ENCODE measurements at places on chromosomes 3 and 15. TPM values are rescaled to one million over a fixed set of nuclear protein-coding genes. Genes with fewer than 3 reads are reported as not detected.

The ZNF770 gene
- polyA plus RNA-seq = 10.5 TPM

The TMEM158 gene
- polyA plus RNA-seq = 2.6 TPM

The HYAL1 gene
- polyA plus RNA-seq = 19.0 TPM

The ATP13A4 gene
- 0.51 TPM for polyA plus RNA-seq

The GABRA5 gene
- not detected for polyA plus RNA-seq

The SNX33 gene
- polyA plus RNA-seq = 18.3 TPM

The BCHE gene
- 17.0 TPM for polyA plus RNA-seq

The COMMD2 gene
- polyA plus RNA-seq = 6.6 TPM

The TMCO5A gene
- polyA plus RNA-seq = not detected

The ZNF654 gene
- 2.3 TPM for polyA plus RNA-seq

The PSTPIP1 gene
- polyA plus RNA-seq = 18.1 TPM

The OR5K1 gene
- polyA plus RNA-seq = not detected

The ITIH1 gene
- 0.30 TPM for polyA plus RNA-seq

The SMAD6 gene
- 23.0 TPM for polyA plus RNA-seq

The GOLGA6A gene
- not detected for polyA plus RNA-seq

The AMIGO3 gene
- polyA plus RNA-seq = 0.87 TPM

The RASGRF1 gene
- polyA plus RNA-seq = 0.13 TPM

The SETD2 gene
- polyA plus RNA-seq = 15.4 TPM

The SCN5A gene
- 0.07 TPM for polyA plus RNA-seq

The ENTPD3 gene
- polyA plus RNA-seq = 1.6 TPM

The IL17RE gene
- 6.7 TPM for polyA plus RNA-seq

The PRR20G gene
- not detected for polyA plus RNA-seq

The LRRC15 gene
- polyA plus RNA-seq = 0.40 TPM

The SNX22 gene
- 1.9 TPM for polyA plus RNA-seq

The KLHL40 gene
- polyA plus RNA-seq = 0.41 TPM

The KLF15 gene
- polyA plus RNA-seq = 29.6 TPM

The LRRIQ4 gene
- not detected for polyA plus RNA-seq

The STXBP5L gene
- polyA plus RNA-seq = not detected
